DND-41 (cell line): ENCODE measurements at places on chromosomes 6 and 20.

- no peak overlapping the region for H3K27ac ChIP-seq
- no peak overlapping the region for H3K4me3 ChIP-seq
Observed at GRCh38 chr6:139659196-139659595, 284.7 kb upstream of the CITED2 start.

DNA sequence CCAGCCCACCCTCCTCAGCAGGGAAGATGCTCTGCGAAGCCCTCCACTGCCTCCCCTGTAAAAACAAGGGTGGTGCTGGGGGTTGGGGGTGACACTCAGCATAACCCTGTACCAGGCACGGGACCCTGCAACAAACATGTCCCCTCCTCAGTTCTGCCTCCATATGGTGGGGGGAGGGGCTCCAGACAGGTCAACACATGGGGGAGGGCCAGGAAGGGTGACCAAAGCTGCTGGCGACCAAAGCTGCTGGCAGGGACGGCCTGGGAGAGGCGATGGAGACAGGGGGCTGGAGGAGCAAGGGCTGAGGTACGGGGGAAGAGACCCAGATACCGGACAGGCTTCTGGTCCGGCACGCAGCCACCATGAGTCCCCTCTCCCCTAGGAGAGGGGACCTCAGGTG lies 123.2 kb downstream of the TAF4 start:
- no peak overlapping the region for H3K4me3 ChIP-seq
- no peak for DNase-seq
- no peaks in the 10 kb centered on the region for H3K27me3 ChIP-seq
- no peaks in the 10 kb centered on the region for H3K4me1 ChIP-seq
- no peak overlapping the region for H3K27ac ChIP-seq

DNA sequence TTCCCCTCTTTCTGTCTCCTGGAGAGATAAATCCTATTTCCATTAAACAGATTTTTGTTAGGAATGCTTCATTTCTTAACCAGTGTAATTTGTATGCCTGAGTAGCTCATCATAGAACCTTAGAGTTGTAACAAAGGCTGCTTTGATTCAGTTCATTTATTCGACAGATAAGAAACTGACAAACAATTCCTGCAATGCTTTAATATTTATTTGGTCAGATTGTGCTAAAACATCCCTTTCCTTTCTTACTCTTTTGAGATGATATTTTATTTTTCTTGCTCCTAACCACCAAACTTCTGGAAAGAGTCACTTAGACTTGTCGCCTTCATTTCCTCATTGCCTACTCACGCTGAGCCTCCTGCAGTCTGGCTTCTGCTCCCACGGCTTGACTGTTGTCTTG lies 89.0 kb upstream of the SUPT3H start:
- H3K4me3 ChIP-seq, result no peak overlapping the region
- H3K27me3 ChIP-seq, result no peaks in the 10 kb centered on the region
- no peaks in the 10 kb centered on the region for H3K4me1 ChIP-seq
- no peak overlapping the region for H3K27ac ChIP-seq
- DNase-seq, result no peak
- peaks cover 37% of the 10 kb centered on the region for H3K36me3 ChIP-seq

DNA sequence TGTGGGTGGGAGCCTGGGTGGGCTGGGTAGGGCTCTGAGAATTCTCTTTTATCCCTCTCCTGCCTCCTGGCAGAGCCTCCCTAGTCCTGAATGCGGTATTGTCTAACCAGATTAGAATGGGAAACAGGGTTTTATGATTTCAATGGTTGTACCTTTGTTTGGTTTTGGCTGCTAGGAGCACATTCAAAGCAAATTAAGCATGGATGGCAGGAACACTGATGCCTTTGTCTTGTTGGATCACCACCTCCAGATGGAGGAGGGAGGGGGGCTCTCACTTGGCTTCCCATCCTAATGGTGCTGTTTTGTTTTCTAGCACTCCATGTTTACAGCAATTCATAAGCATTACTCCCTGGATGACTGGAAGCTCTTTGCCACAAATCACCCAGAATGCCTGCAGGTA lies 11.6 kb downstream of the GMPR start:
- H3K27ac ChIP-seq, result no peak overlapping the region
- H3K4me3 ChIP-seq, result no peak overlapping the region
- peaks cover 2% of the 10 kb centered on the region for H3K27me3 ChIP-seq
- H3K4me1 ChIP-seq, result no peaks in the 10 kb centered on the region
- no peak for DNase-seq
